ENCODE measurements at places on chromosomes 2 and 18. TPM values are rescaled to one million over a fixed set of nuclear protein-coding genes. Genes with fewer than 3 reads are reported as not detected.

The ANKRD53 gene
- not detected for total RNA-seq

The UPP2 gene
- not detected for total RNA-seq

The RAB6C gene
- total RNA-seq = 0.21 TPM

The GNLY gene
- not detected for total RNA-seq

The SNORC gene
- not detected for total RNA-seq

The CTAGE1 gene
- not detected for total RNA-seq

Measured in uterus (tissue), 4 donors.